ENCODE measurements at places on chromosomes 2 and 18. TPM values are rescaled to one million over a fixed set of nuclear protein-coding genes. Genes with fewer than 3 reads are reported as not detected.

LOXL3 gene
- 10.0 TPM for total RNA-seq

DNA sequence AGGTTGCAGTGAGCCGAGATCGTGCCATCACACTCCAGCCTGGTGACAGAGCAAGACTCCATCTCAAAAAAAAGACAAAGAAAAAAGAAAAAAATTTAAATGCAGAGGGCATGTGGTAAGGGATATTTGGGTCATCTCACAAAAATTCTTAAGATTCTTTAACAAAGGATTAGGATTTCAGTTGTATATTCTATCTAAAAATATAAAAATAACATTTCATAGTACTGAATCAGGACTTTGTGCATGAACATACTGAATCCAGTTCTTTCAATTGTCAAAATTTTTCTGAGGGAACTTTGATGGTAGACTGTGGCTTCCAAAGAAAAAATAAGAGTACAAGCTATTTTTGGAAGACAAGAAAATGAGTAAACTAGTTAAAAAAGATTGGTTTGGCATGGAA, 6.5 kb upstream of the PPP3R1 start:
- H3K36me3 ChIP-seq = no peaks in the 10 kb centered on the region
- H3K27me3 ChIP-seq = peaks cover 4% of the 10 kb centered on the region
- no peak for DNase-seq
- H3K27ac ChIP-seq = no peak overlapping the region

PREB gene
- 42.9 TPM for total RNA-seq

DNA sequence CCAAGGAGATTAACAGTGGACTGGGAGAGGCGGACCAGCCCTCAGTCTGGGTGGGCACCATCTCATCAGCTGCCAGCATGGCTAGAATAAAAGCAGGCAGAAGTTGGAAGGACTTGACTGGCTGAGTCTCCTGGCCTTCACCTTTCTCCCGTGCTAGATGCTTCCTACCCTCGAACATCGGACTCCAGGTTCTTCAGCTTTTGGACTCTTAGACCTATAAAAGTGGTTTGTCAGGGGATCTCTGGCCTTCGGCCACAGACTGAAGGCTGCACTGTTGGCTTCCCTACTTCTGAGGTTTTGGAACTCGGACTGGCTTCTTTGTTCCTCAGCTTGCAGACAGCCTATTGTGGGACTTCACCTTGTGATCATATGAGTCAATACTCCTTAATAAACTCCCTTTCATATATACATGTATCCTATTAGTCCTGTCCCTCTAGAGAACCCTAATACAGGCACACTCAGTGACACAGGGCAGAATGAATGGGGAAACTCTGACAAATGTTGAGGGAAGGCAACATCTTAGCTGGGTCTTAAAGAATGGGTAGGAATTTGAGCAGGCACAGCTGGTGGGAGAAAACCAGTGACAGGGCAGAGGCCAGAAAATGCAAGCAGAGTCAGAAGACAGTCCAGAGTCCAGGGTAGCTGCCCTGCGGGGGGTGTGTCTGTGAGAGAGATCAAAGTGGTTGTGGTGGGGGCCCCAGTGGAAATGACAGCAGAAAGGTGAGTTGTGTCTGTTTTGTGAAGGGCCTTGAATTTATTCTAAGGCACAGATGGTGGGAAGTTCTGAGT, 108.1 kb upstream of the CD302 start:
- DNase-seq = no peak
- H3K36me3 ChIP-seq = no peaks in the 10 kb centered on the region
- no peak overlapping the region for H3K27ac ChIP-seq
- peaks cover 9% of the 10 kb centered on the region for H3K27me3 ChIP-seq
- no peak overlapping the region for H3K4me3 ChIP-seq

IL36B gene
- not detected for total RNA-seq

ACKR3 gene
- 24.8 TPM for total RNA-seq

SERPINB12 gene
- total RNA-seq = not detected

GRCh38 chr18:8400193-8400752, 209.0 kb upstream of the RAB12 start:
- no peak overlapping the region for H3K4me3 ChIP-seq
- H3K27me3 ChIP-seq = peaks cover 10% of the 10 kb centered on the region
- H3K4me1 ChIP-seq = peaks cover 23% of the 10 kb centered on the region
- DNase-seq = no peak
- H3K27ac ChIP-seq = no peak overlapping the region

ALKAL2 gene
- total RNA-seq = 3.2 TPM

FAM124B gene
- 269 TPM for total RNA-seq

MRPS5 gene
- 47.5 TPM for total RNA-seq

DNA sequence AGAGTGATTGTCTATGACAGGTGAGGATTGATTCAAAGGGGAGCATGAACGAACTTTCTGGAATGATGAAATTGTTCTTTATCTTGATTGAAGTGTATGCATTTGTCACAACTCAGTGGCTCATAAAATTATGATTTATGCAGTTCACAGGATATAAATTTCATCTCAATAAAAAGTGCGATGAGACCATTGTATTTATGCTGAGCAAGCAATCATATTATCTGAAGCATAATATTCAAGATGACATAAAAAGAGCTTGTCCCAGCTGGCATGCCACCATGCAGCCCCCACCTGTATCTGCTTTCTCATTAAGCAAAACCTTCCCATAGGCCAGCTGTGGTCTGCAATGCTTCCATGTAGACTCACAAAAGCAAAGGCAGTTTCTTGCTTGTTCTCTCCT, 49.6 kb upstream of the TEX51 start:
- peaks cover 12% of the 10 kb centered on the region for H3K27me3 ChIP-seq
- no peak overlapping the region for H3K27ac ChIP-seq
- H3K4me1 ChIP-seq = peaks cover 15% of the 10 kb centered on the region
- no peak overlapping the region for H3K4me3 ChIP-seq
- no peak for DNase-seq

COBLL1 gene
- 46.6 TPM for total RNA-seq

DNA sequence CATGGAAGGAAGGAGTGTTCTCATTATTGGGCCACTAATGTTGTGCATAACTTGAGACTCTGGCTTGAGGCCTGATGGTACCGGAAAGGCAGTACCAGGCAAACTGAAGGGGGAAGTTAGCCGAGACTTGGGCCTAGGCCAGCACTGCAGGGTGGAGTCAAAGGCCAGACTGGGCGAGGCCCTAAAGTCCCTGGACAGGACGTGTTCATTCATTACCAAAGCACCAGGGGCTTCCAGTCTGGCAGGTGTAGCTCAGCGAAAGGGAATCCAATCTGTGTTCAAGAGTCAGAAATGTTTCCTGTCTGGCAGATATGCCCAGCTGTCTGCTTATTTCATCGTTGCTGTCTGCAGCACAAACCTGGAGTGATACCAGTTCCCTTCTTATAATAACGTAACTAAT, 4.7 kb upstream of the ITSN2 start:
- peaks cover 7% of the 10 kb centered on the region for H3K27me3 ChIP-seq
- no peak for DNase-seq
- no peaks in the 10 kb centered on the region for H3K36me3 ChIP-seq
- H3K27ac ChIP-seq = no peak overlapping the region
- peaks cover 8% of the 10 kb centered on the region for H3K4me1 ChIP-seq

Measured in endothelial cell (in vitro differentiated cells).